ENCODE measurements at places on chromosomes 2 and 18.

- DNase-seq, result no peak
These were observed 36.5 kb downstream of the GALNT14 start for GRCh38 chr2:31101701-31102100.

- peak; percentile 47 for DNase-seq
These were observed 122.1 kb upstream of the RMDN2 start for GRCh38 chr2:37802899-37803379.

GRCh38 chr2:237451643-237452469 lies 35.2 kb upstream of the MLPH start:
- DNase-seq, result no peak

DNA sequence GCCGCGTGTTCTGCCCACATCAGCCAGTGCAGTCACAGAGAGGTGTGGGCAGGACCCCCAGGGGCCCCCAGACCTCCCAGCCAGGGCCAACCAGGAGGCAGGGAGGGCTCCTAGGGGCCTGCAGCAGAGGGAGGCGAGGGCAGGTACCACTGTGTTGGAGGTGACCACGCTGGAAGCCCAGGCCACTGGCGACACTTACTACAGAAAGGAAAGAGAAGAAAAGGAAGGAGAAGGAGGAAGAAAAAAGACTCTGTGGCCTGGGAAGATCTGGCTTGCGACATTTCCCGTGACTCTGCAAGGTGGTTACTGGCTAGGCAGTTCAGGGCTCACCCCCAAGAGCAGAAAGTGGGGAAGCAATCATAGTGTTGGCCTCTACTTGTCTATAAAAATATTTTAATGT lies 98.1 kb upstream of the BCL2L11 start:
- no peak for DNase-seq

DNA sequence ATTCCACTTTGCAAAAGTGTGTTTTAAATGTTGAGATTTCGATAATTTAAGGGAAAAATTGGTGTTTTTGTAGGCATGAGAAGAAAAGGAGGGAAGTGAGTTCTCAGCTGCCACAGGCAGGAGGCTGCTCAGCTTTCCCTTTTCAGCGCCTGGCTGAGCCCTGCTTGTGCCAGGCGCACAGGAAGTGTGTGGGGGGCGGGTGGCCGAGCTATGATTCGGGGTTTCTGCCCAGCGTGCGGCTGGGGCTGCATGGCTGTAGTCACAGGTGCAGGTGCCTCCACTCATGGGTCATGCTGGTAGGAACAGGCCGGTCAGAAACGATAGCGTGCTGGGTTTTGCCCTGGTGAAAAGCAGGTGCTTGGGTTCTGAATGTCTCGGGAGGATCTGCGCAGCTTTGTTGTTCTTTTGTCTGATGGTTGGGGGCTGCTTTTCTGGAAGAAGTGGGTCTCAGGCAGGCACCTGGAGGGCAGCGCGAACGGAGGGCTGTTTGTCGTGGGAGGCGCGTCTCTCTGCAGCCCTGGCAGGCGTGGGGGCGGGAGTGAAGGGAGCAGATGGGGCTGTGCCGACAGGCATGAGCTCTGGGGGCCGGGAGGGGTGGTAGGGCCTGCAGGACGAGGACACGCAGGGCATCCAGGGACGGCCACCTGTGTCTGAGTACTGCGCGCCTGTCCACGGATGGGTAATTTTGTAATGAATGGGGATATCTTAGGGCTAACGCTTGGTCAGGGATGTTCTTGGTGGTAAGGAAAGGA lies 2.1 kb downstream of the KCNG2 start:
- no peak for DNase-seq

Data from NCI-H82 (cell line).